ENCODE measurements at places on chromosomes 16 and 17. TPM values are rescaled to one million over a fixed set of nuclear protein-coding genes. Genes with fewer than 3 reads are reported as not detected.

DNA sequence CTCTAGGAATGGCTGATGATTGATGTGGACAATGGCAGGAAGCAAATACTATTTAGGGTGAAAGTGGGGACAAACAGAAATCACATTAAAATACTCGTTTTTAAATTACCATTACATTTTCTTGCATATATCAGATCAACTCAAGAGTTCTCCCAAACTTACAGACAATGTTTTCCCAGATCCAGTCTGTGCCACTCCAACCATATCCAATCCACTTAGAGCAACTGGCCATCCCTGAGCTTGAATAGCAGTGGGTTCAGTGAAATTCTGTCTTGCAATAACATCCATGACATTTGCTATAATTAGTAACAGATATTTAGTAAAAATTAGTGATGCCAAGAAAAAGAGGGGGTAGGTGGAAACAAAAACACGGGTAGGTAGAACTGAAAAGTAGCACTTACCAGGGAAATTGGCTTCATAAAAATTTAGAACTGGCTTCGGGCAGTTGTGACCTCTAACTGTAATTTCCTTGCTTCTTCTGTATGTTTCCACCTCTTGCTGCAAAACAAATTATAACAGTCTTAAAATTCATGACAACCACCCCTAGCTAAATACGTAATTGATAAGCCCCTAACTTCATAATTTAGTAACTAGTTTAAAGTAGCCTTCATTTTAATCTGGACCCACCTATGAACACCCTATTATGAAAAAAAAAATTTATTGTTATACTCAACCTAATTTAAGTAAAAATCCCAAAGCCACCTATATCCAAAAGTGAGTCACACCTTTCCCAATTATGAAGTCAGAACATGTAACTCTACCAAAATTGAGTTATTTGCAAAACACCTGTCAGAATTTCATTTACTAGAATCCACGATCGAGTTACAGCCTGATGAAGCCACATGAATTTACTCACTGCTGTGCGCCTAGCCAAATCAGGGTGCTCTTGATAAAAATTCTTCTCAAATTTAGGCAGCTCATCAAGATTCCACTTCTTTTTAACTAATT lies 2.0 kb downstream of the DDX5 start:
- no peak for DNase-seq

MYH8 gene
- not detected for total RNA-seq

SALL1 gene
- total RNA-seq, result 15.0 TPM

DNA sequence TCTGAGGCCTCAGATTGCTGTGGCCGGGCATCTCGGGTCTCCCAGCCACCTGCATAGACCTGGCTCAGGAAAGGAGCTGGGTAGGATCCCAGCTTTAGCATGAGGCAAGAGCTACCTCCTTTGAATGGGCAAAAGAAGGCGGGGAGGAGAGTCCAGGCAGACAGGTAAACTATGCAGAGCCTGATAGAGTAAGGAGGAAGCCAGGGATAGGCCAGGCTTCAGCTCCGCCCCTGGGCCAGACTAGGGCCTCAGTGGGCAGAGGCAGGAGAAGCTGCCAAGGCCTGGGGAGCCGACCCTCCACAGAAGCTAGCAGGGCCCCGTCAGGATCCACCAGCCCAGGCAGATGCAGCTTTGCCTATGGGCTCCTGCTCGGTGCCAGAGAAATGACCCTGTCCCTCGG lies 22.6 kb upstream of the UBE2G1 start:
- no peak for DNase-seq

DNA sequence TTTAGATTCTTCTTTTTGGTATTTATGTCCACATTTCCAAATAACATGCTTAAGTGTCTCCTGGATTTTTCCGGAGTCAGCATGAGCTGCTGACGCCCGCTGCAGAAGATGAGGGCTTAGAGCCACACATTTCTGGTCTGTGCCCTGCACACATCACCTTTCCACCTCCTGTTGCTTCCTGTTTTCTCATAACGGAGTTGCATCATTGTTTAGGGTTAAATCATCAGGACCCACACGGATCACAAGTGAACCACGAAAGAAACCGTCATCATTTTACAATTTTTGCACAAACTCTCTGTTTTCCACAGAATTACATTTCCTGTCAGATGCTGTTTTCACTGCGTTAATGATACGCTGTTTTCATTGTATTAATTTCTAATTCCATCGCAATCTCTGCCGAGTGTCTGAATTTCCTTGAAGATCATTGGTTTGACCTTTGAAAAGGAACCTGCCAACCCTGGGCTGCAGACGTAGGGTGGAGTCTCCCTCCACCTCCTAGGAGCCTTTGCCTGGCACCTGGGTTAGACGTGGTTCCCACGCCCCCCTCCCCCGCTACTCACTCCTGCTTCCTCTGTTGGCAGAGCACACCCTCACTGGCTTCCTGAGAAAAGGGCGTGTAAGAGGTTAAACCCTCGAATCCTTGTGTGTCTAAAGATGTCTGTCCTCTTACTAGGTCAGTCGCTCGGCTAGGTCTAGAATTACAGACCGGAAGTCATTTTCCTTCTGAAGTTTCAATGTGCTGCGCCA lies 68.2 kb downstream of the RNF213 start:
- DNase-seq, result no peak

ABI3 gene
- 0.31 TPM for total RNA-seq

DNA sequence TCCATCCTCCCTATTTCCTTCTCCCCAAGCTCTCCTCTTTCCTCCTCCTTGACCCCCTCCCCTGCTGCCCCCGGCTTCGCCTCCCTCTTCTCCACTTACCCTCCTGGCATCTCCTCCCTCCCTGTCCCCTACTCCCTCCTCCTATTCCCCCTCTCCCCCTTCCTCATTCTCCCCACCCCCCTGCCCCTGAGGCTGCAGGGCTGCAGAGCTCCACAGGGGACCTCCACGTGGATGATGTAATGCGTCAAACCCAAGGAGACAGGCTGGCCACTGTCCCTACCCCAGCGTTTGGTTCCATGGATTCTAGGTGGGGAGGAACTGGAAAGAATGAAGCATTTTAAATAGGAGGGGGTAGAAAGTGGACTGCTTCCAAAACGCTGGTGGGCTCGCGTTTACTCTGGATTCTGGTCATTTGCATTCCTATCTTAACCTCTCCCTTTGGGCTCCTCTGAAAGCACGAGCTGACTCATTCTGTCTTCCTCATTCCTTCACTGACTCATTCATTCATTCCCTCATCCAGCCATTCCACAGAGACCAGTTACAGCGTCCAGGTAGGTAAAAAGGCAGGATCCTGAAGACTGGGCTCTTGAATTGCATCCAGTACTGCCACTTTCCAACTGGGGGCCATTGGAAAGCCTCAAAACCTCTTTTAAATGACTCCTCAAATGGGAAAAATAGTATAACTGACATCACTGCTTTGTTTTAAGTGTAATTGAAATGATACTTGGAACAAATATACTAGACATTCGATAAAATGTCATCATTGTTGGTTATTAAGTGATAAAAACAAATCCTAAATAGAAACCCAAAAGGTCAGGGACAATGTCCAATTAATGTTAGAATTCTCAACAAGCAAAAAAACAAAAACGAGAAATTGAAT lies 943 bp upstream of the COTL1 start:
- peak; percentile 99 for DNase-seq

GRCh38 chr16:29977063-29977825 lies 3.6 kb downstream of the TAOK2 start:
- DNase-seq, result no peak

GRCh38 chr16:81601008-81601428 lies 156.4 kb downstream of the CMIP start:
- peak; percentile 67 for DNase-seq

LPCAT2 gene
- total RNA-seq, result 67.1 TPM

GRCh38 chr17:56786989-56787482 lies 46.7 kb downstream of the C17orf67 start:
- DNase-seq, result peak; percentile 96

GRCh38 chr17:44384281-44384822 lies 5.1 kb downstream of the ITGA2B start:
- DNase-seq, result no peak

KRTAP17-1 gene
- total RNA-seq, result not detected

DNA sequence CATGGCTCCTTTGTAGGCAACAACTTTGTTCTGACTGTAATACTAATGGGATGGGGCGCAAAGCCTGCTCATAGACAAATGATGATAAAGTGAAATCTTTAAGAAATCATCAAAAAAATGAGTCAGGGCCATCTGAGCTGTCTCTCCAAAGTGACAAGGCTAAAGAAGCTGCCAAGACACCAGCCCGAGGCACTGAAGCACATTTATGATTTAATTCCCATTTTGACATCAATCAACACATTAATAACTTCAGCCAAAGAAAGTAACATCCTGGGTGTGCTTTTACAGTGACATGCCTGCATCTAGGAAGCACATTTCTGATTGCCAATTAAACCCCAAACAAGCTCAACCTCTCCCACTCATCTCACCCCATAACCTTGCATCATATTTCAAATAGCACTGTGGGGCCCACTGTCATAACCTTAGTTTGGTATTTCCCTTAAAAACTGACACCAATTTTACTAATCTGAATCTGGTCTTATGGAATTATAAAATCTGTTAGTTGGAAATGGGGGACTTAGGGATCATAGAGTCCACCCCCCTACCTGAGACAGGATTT lies 676.6 kb downstream of the TOX3 start:
- no peak for DNase-seq

SLFN12 gene
- 52.5 TPM for total RNA-seq

GRCh38 chr16:72467157-72467759 lies 295.3 kb upstream of the PMFBP1 start:
- DNase-seq, result no peak

- DNase-seq, result no peak
These were observed 207.1 kb upstream of the ZFHX3 start for GRCh38 chr16:73255031-73255430.

DNA sequence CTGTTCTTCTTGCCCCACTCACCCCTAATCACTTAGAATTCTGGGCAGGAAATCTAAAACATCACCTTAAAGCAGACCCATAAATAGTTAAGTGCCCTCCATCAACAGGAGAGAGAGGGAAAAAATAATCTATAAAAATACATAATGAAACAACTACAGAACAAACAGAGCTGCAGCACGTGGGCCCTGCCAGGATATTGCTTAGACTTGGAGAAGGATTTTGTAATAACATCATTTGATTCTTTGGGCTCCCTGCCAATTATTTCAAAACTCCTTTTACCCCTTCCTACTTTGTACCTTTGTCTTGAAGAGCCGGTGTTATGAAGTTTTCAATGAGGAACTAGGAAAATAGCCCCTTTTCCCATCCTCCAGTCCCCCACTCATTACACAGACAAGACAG lies 130.6 kb upstream of the TOX3 start:
- no peak for DNase-seq

KIF2B gene
- total RNA-seq, result not detected

- no peak for DNase-seq
These were observed 370.8 kb upstream of the ZFHX3 start for GRCh38 chr16:73418691-73419090.

DNA sequence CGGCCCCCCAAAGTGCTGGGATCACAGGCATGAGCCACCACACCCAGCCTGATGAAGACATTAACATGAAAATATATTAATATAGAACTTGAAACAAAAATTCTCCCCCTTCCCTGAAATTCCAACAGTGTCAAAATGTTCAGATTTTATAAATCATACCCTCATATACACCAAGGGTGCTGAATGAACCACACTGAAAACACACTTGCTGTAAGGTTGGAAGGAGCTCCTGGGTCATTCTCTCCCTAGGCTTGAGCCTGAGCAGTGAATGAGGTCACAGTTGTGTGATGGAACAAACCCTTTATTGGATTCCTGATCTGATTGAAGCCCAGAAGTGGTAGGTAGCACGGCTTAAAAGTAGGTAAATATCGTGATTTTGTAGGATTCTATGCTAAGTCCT lies at the start of gene EFCAB3:
TSS of gene EFCAB3 (plus strand) at position 301 of the 400 bp plus-strand sequence. CDS start 2,427 bp downstream, outside the sequence.
- DNase-seq, result no peak

DNA sequence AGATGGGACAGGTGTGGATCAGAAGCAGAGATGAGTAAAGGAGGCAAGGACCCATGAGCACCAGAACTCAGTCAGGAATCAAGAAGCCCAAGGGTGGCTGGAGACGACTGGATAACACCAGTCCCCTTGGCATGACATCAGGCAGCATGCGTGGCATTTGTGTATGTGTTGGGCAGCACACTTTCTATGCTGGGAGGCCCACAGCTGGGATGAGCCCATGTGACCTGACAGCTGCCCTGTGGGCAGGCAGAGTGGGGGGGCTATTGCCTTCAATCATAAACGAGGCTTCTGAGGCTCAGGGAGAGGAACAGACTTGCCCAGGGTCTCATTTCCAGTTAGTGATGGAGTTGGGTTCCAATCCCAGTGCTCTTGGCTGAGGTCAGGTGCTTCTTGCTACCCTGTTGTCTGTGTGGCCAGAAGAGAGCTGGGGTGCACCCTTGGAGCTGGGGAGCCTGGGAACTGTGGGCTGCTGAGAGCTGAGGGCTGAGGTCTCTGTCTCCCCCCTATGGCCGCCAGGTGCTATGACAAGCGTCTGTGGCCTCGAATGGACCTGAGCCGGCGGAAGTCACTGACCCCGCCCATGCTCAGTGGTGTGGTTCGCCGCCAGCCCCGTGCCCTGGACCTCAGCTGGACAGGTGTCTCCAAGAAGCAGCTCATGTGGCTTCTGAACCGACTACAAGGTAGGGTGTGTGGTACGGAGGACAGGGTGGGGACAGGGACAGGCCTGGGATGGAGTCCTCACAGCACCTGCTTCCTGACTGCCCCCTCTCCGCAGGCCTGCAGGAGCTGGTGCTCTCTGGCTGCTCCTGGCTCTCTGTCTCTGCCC lies 7.1 kb upstream of the ORAI3 start:
- DNase-seq, result no peak

DNA sequence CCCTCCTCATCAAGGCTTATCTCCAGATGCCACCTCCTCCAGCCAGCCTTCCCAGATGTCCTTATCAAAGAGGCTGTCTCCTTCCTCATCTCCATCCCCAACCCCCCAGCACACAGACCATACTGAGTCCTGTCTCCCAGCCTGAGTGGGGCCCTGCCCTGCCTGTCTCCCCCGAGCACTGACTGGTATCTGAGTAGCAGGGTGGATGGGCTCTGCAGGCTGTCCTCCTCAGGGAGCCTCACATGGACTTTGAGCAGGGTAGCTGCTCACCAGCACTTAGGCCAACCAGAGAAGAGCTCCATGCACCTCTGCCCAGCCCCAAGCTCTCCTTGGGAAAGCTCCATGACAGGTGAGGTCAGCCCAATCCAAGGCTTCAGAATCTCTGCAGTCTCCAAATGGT lies 20.0 kb upstream of the ITGA3 start:
- DNase-seq, result no peak

DNA sequence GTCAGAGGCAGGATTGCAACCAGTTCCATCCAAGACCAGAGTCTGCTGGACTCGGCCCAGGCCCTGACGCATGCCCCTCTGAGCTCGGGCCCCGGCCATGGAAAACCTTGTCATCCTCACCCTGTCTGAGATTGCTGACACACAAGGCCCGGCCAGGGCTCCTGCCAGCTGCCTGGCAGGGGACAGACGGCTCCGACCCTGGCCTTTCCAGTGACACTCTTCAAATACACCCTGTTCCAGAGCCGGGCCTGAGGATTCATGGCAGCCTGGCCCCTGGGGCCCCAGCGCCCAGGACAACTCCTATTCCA lies 3.2 kb upstream of the PABPN1L start:
- DNase-seq, result no peak

Data from astrocyte (in vitro differentiated cells and primary cell).